A549 treated with CpdA at 1 μM for 4 hours (cell line): ENCODE measurements at places on chromosomes 7 and 10. TPM values are rescaled to one million over a fixed set of nuclear protein-coding genes. Genes with fewer than 3 reads are reported as not detected.

The ADAM12 gene
- total RNA-seq, result 3.8 to 5.7 TPM (median 4.3 TPM) in 5 replicates

The ADAM8 gene
- total RNA-seq, result 2.2 to 4.4 TPM (median 3.3 TPM) in 5 replicates

The CDC123 gene
- 130 to 200 TPM (median 134 TPM) in 5 replicates for total RNA-seq

The PRKCQ gene
- 4.0 to 5.1 TPM (median 4.4 TPM) in 5 replicates for total RNA-seq

The KCP gene
- 0.11 to 0.21 TPM (median 0.16 TPM) in 5 replicates for total RNA-seq

The DNAJB12 gene
- total RNA-seq, result 32.9 to 34.4 TPM (median 33.6 TPM) in 5 replicates

The HOXA11 gene
- total RNA-seq, result 0.50 to 0.77 TPM (median 0.68 TPM) in 5 replicates

The KIF20B gene
- 11.4 to 19.7 TPM (median 15.0 TPM) in 5 replicates for total RNA-seq
